ENCODE measurements at places on chromosomes 6 and 20.

GRCh38 chr6:137161949-137162348 is 11.5 kb downstream of the IL22RA2 start:
- DNase-seq = no peak

GRCh38 chr6:25322692-25323091 is 43.5 kb downstream of the CARMIL1 start:
- no peak for DNase-seq

DNA sequence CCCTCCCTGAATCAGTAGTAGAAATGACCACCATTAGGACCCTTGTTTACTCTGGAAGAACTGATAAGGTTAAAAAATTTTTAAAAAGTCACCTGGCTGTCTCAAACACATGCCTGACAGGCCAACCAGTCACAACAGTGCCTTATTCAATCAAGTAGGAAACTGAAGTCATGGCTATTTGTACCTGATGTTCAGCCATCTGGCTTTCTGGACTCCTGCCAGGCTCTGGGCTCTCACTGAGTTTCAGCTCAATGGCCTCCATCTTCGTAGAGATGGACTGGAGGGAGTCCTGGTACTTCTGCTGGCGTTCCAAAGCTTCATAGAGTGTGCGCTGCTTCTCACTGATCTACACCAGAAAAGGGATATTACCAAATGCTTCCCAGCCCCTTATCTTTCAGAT is 343.8 kb downstream of the SYNE1 start:
- DNase-seq = no peak

DNA sequence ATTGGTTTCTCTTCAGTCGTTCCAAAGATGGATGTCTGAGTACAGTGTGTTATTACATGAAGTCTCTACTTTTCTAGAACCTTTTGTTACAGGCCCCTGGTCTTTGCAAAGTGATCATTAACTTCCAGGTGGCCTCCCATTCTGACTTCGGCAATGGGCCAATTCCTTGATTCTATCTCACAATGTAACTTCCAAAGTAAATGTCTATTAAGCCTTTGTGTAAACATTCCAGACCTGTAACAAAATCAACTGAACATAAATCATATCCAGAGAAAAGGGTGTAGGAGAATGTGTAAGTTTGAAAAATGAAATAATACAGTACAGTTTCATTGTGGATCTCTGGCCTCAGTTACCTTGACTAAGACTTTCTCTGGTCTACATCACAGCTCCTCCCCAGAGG is 187.8 kb upstream of the JAG1 start:
- DNase-seq = no peak

DNA sequence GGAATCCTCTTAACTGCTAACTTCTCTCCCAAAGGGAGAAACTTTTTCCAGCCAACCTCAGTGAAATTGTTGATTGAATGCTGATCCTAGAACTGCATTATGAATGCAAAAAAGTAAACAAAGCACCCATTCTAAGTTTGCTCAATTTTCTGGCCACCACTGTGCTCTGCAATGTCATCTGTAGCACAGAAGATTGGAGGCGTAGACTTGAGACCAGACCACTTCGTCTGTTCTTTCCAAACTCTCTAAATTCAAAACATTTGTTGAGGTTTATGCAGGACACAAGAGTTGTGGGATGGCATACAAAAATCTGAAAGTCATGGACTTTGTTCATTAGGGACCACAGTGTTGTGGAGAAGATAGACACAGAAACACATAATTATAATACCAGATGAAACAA is 11.1 kb upstream of the TSPYL1 start:
- no peak for DNase-seq

- no peak for DNase-seq
These were observed 111.2 kb upstream of the SUPT3H start for GRCh38 chr6:45488889-45489288.

DNA sequence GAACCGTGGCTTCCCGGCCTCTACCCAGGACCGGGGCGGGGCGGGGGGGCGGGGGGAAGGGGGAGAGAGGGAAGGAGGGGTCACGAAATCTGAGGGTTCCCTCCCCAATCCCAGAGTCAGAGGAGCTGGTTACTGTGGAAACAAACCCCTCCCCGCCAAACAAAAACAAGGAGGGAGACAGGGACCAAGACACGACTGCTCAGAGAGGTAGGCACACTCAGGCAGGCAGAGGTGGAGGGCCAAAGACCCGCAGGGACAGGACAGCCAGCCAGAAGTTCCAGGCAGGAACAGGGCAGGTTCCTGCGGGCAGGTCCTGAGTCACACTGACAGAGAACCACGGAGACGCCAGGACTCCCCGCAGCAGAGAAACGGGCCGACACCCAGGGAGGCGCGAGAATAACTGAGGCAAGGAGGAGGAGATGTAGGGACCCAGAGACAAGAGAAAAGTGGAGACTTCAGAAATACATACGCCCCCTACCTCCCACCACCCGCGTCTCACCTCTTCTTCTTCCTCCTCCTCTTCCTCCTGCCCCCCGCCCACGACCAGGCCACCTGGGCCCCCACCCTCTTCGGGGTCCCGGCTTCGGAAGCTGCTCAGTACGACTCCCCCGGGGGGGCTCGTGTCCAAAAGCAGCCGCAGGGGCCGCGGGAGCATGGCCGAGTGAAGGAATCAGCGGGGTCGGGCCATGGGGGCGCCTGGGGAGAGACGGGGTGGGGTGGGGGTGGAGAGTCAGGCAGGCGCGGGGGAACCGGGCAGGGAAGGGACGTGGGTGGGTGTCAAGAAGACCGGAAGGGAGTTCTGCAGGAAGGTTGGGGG is 578 bp downstream of the RGL2 start:
- DNase-seq = peak; percentile 61

DNA sequence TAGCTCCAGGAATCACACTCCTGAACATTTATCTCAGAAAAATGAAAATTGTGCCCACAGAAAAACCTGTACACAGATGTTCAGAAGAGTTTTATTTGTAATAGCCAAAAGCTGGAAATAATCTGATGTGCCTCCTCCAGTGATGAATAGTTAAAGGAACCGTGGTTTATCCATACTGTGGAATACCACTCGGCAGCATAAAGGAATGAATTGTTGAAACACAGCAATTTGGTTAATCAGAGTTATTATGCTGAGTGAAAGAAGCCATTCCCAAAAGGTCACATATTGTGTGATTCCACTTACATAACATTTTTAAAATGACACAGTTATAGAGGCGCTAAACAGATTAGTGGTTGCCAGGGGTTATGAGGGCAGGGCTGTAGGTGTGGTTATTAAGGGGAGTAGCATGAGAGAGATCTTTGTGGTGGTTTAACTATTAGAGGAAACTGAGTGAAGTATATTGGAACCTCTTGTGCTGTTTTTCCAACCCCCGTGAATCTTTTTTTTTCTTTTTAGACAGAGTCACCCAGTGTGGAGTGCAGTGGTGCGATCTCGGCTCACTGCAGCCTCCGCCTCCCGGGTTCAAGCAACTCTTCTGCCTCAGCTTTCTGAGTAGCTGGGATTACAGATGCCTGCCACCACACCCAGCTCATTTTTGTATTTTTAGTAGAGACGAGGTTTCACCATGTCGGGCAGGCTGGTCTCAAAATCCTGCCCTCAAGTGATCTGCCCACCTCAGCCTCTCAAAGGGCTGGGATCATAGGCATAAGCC is 26.2 kb downstream of the PSMF1 start:
- no peak for DNase-seq

GRCh38 chr20:41095110-41095969 is 42.0 kb upstream of the PLCG1 start:
- DNase-seq = peak; percentile 42

GRCh38 chr20:24648919-24649318 is 179.5 kb downstream of the SYNDIG1 start:
- DNase-seq = no peak

DNA sequence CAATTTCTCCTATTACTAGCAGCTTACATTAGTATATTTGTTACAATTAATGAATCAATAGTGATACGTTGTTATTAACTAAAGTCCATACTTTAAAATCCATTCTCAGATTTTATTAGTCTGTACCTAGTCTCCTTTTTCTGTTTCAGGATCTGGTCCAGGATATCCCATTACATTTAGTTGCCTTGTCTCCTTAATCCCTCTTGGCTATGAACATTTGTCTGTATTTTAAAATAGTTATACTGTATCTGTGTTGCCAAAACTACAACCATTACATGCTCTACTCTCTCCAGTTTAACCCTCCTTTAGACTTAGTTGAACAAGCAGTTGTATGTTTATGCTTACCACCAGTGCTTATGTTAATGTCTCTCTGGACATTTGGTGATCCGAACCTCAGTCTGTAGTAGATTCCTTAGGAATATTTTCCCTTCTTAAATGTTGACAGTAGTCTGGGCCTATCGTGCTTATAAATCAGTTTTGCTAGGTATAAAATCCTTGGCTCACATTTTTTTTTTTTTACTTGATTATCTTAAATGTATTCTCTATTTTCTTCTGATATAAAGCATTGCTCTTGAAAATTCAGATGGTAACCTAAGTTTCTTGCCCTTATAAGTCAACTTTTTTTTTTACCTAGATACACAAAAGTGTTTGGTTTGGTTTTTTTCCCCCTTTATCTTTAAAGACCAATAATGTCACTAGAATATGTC is 12.2 kb downstream of the ALDH5A1 start:
- no peak for DNase-seq

GRCh38 chr6:166289207-166290060 is 18.8 kb downstream of the PRR18 start:
- DNase-seq = no peak

DNA sequence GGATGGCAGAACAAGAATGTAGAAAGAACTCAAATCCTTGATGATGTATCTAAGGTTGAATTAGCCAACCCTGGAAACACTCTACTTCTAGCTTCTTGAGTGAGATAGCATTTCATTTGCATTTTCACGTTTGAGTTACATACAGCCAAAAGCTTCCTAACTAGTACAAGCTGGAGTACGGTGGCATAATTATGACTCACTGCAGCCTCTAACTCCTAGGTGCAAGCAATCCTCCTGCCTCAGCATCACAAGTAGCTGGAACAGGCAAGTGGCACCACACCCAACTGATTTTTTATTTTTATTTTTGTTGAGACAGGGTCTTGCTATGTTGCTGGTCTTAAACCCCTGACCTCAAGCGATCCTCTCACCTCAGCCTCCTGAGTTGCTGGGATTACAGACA is 36.5 kb upstream of the STK35 start:
- no peak for DNase-seq

GRCh38 chr6:33774774-33775173 is 14.2 kb downstream of the LEMD2 start:
- no peak for DNase-seq

DNA sequence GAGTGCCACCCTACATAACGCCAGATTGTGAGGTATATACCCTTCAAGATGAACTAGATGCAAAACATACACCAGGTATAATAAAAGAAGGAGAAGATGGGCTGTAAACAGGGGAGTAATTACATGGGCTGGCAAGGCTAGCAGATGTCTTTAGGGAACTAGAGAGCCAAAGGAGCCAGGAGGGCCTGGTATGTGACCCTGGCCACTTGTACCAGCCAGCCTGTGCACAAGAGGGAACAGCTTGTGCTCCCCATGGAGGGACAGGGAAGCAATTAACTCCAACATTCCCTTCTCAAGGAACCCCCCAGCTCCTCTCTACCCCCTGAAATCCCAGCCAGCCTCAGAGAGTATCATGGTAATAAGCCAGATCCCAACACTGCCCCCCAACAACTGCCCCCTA is 139.9 kb downstream of the HIVEP2 start:
- DNase-seq = no peak
